NCI-H1436 treated with DMSO at 0.1 percent for 48 hours (cell line): ENCODE measurements at places on chromosomes 5 and 9.

DNA sequence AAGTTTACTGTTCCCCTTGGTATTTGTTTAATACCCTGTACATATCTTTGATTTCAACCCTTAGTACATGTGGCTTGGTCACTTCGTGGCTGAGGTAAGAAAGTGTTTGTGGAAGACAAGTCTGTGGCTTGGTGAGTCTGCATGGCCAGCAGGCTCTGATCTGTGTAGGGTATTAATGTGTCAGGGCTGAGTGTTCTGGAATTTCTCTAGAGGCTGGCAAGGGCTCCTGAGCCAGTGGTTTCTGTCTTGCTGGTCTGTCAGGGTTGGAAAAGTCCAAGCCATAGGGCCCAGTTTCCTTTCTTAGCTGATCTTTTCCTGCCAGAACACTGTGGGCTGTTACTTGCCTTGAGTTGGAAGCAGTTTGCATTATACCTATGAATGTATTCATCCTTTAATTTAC, 48.0 kb upstream of the FBXL7 start:
- no peak for DNase-seq

DNA sequence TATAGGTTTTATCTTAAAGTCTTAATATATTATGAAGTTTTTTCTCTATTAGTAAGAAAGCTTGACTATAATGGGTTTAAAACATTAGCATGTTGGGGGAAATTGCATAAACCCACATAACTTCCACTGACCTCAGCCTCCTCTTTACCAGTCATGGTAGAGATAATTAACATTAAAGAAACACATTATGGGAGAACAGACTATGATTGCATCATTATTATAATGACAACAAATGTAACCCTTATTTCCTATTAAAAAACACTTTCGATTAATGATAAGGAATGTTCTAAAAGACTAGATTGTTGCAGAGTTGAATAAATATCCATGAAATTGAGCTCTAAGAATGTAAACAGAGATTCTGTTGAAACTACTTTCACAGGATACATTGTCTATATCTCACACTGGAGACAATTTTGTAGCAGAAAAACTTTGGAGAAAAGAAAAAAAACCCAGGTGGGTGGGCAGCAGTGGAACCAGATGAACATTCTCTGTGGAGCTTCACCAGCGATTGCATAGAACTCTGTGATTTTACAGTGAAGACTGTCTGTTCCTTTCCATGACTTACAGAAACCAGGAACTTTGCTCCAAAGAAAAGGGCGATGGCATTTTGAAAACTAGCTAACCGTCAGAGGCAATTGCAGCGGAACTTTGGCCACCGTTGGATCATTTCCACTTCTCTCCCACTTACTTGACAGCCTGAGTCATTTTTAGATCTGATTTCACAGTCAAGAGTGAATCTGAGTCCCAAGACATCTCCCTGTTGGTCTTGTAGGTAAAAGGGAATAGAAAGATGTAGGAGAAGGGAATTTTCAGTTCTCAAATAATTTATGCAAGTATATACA, 21.0 kb upstream of the ERAP2 start:
- DNase-seq, result no peak

- DNase-seq, result no peak
Observed at GRCh38 chr5:66561256-66561990, 34.8 kb upstream of the MAST4 start.

DNA sequence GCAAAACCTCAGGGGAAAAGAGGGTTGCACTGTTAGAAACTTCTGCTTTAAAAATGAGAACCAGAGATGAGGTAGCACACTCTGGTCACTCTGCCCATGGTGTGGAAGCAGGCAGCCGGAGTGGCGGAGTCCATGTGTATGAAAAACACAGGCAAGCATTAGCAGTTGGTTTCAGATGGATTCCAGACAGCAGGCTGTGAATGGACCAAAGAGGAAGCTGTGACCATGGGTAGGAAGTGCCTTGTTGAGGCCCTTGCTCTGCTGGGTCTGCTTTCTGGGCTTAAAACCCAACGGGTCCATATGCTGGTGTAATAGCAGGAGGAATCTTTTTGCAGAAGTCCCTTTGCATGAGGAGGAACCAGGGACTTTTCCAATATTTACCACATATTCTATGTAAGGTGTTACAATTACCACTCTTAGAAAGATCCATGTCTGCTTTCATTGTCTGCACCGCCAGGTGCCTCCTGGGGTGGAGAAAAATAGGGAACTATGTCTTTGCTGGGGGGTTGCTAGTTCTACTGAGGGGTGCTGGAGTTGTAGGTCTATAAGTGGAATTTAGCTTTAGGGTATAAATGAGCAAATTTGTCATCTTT, 77.0 kb downstream of the ANKRD55 start:
- no peak for DNase-seq

GRCh38 chr5:169300468-169301385, at the start of gene SLIT3:
Gene SLIT3 (minus strand): TSS chr5:169301139. CDS start chr5:169300709, 430 bp downstream.
- DNase-seq, result no peak

- DNase-seq, result no peak
Observed at GRCh38 chr5:133868946-133869518, 99.4 kb downstream of the C5orf15 start.
